CD4-positive, alpha-beta T cell treated with Interleukin-4 for 4 hours (primary cell): ENCODE measurements at places on chromosomes 2 and 18.

DNA sequence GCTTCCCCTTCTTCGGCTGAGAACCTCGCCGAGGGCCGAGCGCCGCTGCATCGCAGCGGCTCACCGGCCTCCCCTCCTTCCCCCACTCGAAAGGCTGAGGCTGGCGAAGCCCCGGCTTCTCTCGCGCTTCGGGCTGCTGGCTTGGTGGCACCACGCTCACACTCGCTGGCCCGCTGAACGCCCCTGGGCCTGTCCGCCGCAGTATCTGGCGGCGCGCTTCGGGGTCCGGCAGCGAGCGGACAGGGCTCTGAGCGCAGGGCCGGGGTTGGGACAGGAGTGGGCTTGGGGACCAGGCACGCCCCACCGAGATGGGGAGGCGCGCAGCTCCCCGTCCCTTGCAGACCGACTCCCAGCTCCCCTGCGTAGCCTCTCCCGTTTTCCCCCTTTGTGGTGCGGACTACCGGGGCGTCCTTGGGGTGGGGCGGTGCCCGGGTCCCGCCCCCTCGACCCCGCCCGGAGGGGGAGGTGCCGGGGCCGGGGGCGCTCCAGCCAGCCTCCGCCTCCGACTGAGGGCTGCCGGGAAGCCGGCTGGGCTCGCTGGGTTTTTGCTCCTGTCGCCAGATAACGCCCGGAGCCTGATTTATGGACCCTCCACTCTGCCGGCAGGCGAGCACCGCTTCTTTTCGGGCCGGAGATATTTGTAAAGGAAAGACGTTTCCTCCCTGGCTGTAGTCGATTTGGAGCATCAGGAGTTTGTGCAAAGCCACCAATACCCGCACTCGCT lies 3.8 kb downstream of the GBX2 start:
- DNase-seq: no peak

DNA sequence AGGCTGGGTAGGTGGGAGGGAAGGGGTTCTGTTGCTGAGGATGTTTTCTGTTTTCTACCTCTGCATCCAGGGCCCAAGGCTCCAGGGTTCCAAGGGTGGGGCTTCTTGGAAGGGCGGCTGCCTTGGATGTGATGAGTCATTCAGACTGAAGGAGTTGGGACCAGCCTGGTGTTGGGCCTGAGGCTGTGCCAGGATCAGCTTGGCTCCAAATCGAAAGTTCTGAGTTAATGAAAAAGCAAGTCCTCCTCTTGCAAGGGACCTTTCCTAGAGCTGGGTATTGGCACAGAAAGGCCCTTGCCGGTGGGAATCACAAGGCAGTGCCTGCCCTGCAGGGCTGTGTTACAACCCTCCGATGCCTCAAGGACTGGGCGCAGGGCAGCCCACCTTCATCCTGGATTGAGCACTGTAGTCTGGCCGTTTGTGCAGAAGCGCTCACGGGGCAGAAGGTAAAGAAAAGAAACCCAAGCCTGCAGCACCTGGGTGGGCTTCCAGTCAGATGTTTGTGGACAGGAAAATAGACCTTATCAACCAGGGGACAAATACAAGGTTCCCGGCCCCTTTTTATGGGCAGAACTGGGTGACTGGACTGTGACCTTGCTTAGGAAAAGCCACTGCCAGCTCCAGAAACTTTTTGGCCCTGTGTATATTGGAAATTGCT lies 52.5 kb upstream of the MCFD2 start:
- no peak for DNase-seq

DNA sequence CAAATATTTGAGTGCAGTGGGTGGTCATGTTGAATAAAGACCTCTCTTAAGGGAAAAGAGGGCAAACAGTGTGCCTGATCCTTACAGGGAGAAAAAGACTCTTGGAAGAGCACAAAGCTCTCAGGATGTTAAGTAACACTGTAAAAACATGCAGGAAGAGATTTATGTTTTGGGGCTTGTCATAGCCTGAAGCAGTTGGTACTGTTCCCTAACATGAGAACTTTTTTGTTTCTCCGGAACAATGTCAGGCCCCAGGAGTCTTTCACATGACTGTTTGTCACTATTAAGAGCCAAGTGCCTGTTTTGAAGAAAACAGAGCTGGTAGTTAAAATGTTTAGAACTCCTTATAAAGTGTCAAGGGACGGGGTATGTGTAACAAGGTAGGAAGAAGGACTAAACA lies 83.7 kb upstream of the B3GNT2 start:
- no peak for DNase-seq

GRCh38 chr2:23066686-23067085 lies 318.3 kb upstream of the KLHL29 start:
- no peak for DNase-seq

DNA sequence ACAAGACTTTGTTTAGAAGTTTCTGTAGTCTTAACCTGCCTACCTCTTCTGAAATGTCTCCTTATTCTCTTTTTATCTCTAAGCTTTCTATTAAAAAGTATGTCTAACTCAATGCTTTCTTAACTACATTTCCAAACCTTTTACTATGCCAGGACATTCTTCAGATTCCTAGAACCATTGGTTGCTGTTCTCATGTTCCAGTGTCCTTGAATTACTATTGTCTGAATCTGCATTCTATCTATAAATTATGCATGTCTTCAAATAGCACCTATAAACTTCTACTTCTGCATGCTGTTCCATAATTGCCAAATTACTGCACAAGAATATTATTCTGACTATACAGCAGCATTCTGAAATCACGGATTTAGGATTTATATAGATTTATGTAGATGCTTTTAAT lies 166.0 kb upstream of the VWC2L start:
- no peak for DNase-seq

GRCh38 chr18:70113511-70113910 lies 92.0 kb downstream of the RTTN start:
- DNase-seq: no peak

DNA sequence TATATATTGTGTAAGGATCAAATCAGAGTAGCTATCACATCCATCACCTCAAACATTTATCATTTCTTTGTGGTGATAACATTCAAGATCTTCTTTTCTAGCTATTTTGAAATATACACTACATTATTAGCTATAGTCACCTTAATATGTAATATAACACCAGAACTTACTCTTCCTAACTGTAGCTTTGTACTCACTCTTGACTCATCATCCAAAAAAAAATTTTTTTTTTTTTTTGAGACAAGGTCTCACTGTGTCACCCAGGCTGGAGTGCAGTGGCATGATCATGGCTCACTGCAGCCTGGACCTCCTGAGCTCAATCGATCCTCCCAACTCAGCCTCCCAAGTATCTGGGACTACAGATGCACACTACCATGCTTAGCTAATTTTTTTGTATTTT lies 153.3 kb downstream of the EML6 start:
- no peak for DNase-seq

GRCh38 chr2:160063271-160063670 lies 856 bp upstream of the PLA2R1 start:
- no peak for DNase-seq

GRCh38 chr2:229201521-229201920 lies 69.6 kb downstream of the PID1 start:
- DNase-seq: no peak

- DNase-seq: no peak
Measured at GRCh38 chr2:69300650-69301049, 86.4 kb downstream of the GFPT1 start.

GRCh38 chr18:32754508-32755263 lies 18.1 kb downstream of the KLHL14 start:
- DNase-seq: no peak

DNA sequence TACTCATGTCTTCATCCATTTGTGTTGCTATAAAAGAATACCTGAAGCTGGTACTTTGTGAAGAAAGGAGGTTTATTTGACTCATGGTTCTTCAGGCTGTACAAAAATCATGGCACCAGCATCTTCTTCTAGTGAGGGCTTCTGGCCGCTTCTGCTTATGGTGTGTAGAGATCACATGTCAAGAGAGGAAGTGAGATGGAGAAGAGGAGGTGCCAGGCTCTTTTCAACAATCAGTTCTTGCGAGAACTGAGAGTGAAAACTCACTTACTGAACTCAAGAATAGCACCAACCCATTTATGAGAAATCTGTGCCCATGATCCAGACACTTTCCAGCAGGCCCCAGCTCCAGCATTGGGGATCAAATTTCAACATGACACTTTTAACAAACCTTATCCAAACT lies 30.0 kb upstream of the BARD1 start:
- DNase-seq: no peak

- DNase-seq: no peak
Measured at GRCh38 chr18:51069885-51070284, 39.9 kb downstream of the SMAD4 start.

DNA sequence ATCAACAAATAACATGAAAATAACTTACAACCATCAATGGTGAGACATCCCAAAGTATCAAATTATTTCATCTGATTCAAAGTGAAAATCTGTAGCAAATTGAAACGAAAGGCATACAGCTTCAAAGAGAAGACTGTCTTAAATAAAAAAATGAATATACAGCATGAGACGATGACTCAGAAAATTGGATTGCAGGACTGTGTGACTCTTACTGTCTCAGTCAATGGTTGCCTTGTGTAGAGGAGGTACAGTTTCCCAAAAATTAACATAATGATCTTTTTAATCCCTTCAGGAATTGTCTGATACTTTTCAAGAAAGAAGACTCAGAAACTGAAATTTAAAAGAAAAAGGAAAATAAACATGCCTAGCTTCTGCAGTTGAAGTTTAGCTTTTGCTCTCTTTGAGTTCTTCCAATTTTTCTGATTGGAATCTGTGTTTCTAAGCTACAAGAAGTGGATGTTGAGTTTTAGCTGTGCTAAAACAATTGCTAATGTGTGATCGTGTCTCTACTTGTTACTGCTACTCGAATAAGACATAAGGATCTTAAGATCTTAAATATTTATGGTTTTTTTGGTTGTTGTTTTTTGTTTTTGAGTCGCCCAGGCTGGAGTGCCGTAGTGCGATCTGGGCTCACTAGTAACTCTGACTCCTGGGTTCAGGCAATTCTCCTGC lies 41.1 kb upstream of the EPB41L3 start:
- DNase-seq: no peak

- no peak for DNase-seq
Measured at GRCh38 chr18:384897-385296, 115.6 kb downstream of the COLEC12 start.

- DNase-seq: no peak
Measured at GRCh38 chr2:232477751-232478510, 9.7 kb downstream of the ECEL1 start.
